ENCODE measurements at places on chromosomes 16 and 17.

DNA sequence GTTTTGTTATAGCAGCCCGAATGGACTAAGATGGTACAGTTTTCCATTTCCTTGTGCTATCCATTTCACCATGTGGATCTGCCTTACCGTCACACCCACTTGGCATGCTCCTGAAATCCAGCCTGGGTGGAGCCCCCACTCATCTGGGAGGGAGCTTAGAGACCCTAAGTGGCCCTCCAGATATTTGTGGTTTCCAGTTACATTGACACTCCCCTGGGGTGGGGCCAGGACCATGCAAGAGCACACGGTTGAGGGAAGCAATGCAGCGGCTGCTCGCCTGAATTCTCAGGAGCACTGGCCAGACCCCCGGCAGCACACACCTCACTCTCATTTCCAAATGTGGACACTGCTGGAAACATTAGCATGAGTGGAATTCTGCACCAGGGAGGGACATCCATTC is 231.1 kb downstream of the UTP18 start:
- no peak for DNase-seq

DNA sequence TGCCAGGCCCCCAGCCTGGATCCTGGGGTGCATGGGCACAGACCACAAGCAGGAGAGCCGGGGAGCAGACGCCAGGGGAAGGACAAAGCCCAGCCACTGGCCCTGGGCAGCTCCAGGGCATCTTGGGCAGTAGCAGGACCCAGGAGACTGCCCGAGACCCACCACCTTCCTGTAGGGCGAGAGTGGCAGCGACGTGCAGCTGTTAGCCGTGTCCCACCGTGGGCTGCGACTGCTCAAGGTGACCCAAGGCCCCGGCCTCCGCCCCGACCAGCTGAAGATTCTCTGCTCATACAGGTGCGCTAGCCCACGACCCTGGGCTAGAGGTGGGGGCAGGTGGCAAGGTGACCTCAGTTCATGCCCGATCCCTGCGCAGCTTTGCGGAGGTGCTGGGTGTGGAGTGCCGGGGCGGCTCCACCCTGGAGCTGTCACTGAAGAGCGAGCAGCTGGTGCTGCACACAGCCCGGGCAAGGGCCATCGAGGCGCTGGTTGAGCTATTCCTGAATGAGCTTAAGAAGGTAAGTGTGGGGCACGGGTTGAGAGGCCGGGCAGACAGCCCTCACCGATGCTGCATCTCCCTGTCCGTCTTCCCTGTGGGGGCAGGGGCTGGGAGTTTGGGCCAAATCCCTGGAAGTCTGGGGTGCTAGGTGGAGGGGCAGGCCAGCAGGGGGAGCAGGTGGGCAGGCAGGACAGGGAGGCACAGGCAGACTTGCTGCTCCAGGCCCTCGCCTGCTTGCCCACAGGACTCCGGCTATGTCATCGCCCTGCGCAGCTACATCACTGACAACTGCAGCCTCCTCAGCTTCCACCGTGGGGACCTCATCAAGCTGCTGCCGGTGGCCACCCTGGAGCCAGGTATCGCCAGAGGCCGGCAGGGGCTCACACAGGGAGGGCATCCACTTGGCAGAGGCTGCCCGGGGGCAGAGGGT is 13.5 kb upstream of the SMIM5 start:
- DNase-seq, result peak; percentile 86

DNA sequence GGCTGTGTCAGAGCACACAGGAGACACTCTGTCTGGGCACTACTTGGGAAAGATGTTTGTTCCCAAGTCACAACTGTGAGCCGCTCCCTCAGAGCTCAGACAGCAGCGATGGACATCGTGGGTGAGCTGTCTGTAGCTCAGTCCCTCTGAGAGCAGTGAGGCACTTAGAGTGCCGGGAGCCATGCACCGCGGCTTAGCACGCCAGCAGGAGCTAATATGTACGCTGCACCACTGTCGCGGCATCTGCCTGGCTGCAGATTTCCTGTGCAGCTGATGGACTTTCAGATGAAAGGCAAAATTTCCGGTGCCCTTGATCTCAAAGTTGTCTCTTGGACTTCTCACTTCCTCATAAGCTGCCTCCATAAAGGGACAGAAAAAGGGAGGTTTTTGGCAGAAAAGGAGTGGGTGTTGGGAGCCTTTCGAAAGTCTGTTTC is 92.8 kb upstream of the ZNF469 start:
- DNase-seq, result no peak

DNA sequence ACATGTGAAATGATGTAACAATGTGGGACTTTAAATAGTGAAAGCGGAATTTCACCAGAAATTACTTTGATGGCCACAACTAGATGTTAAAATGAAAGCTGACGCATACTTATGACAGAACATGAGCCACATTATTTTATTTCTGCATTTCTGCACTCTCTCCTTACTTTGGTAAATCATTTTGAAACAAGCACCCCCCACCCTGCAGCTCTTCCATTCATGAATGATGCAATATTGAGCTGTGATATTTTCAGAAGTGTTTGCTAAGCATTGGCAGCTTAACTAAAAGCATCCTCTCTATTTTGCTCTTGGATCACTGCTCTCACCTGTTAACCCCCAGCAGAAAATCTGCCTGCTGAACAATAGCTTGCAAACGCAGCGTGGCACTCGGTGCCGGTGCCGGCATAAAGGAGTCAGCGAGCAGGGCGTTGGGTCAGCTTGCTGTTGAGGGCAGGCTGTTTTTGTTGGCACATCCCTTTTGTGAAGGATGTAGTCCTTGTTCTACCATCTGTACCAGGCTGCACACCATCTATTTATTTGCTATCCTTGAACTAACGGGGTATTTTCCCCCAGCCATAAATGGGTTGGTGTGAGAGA is 30.8 kb upstream of the CBLN1 start:
- no peak for DNase-seq

- DNase-seq, result no peak
These were observed 37.5 kb upstream of the CCR7 start for GRCh38 chr17:40602445-40603443.

GRCh38 chr17:2090804-2091534 is 36.1 kb downstream of the HIC1 start:
- DNase-seq, result no peak

DNA sequence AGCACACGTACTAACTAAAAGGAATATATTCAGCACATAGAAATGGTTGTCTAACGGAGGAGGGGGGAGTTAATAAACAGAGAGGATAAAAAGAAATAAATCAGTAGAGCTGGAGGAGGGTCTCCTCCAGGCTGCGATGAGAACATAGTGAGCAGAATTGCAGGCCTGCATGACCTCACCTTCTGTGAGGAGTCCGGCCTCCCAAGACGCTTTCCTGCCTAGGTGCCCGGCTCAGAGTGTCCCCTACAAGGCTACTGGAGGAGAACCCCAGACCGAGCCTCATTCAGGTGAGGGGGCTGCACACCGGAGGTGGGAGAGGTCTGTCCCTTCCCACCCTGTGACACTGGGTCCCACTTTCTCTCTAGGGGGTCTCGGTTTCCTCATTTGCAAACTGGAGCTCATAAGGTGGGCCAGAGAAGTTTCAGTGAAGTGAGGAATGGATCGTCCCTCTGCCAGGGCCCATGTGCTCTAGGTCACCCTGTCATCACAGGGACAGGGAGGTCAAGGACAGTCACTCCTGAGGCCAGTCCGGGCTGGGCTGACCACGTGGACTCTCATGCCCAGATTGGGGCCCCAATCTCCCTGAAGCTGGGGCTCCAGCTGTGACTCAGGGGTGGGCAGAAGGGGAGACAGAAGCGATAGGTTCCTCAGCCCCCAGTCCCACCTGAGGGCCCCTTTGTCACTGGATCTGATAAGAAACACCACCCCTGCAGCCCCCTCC is 3.3 kb upstream of the HBM start:
- DNase-seq, result no peak

- no peak for DNase-seq
These were observed 547.6 kb downstream of the WWOX start for GRCh38 chr16:78647019-78647418.

DNA sequence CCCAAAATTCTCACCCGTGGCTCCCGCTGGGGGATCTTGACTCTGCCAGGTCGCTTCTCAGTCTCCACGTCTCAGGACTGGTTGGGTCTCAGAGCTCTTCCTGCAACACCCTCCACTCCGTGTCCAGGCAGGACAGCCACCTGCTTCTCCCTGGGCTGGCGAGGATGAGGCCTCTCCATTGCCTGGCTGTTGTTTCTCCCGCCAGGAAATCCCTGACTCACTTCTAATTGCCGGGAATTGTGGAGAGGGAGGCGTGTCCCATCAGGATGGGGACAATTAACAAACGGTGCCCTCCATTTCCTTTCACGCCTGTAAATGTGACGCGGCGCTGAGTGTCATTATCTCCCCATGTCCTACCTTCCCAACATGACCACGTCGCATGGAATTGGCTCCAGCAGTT is 204.5 kb downstream of the RBFOX3 start:
- no peak for DNase-seq

GRCh38 chr16:48434653-48435317 is 49.6 kb upstream of the SIAH1 start:
- no peak for DNase-seq

DNA sequence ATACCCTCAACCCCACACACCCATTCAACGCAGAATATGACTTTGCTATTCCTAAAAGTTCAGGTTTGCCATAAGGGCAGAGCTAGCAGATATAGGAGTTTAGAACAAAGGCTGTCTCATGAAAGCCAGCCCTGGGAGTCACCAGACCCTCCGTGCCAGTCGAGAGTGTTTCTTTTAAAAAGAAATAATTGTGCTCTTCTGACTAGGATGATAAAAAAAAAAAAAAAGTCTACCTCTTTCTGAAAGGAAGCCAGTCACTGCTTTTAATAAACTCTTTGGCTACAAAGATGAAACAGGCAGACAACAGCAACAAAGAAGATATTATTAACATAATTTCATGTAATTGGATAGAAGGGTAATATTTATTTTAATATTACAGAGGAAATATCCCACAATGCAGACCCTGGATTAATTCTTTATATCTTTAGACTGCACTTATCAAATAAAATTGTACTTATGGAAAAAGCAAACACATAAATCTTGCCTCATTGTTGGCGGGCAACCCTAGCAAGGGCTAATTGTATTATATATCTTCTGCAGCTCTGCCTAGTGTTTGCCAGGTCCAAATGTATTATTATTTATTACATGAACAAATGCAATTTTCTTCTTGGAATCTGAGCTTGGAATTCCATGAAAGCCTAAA is 277.5 kb upstream of the DYNLRB2 start:
- no peak for DNase-seq

GRCh38 chr17:50172130-50172529 is 6.3 kb downstream of the SGCA start:
- DNase-seq, result no peak

DNA sequence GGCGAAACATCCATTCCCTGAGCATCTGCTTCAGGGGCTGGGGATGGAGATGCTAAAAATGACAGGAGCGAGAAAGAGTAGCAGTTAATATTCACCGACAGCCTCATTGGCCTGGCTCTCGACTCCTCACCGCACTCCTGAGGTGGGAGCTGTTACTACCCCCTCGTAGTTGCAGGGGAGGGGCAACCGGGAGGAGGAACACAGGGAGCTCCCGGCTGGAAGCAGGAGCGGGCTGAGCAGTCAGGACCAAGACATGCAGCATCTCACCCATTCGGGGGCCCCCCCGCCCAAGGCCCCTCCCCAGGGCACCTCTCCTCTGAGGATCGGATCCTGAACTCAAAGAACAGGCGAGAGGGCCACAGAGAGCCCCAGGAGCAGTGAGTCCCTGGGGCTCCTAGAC is 4.5 kb upstream of the ACSF3 start:
- DNase-seq, result no peak

GRCh38 chr16:16083421-16084156 is 134.2 kb downstream of the ABCC1 start:
- no peak for DNase-seq

DNA sequence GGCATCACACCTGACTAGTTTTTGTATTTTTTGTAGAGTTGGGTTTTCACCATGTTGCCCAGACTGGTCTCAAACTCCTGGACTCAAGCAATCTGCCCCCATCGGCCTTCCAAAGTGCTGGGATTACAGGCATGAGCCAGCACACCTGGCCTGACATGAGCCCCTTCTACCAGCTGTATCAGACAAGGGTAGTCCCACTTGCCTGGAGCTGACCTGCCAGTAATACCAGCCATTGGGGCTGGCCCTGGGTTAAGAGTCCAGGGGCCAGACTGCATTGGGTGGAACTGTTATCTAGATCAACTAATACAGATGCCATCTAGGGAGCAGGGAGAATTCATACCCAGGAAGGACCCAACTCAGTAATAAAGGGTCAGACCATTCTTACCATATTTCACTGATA is 28.1 kb downstream of the WSB1 start:
- no peak for DNase-seq

GRCh38 chr17:80339118-80339517 is 75.8 kb upstream of the ENDOV start:
- DNase-seq, result no peak

DNA sequence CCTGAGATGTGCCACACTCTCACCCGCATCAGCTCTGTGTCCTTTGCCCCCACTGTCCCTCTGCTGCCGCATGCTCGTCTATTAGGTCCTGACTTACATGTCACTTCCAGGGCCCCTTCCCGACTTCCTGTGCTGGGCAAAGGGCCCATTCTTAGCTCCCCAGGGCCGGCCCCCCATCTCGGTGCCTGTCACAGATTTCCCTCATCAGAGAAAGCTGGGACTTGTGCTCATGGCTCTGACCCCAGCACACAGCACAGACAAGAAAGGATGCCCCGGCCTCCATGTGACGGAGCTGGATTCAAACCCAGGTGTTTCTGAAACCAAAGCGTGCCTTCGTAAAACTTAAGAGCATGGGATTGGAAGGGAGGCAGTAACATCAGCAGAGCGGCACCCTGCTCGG is 5.9 kb upstream of the MAPK7 start:
- DNase-seq, result no peak

- no peak for DNase-seq
These were observed 296.3 kb downstream of the HS3ST4 start for GRCh38 chr16:25988084-25988483.

DNA sequence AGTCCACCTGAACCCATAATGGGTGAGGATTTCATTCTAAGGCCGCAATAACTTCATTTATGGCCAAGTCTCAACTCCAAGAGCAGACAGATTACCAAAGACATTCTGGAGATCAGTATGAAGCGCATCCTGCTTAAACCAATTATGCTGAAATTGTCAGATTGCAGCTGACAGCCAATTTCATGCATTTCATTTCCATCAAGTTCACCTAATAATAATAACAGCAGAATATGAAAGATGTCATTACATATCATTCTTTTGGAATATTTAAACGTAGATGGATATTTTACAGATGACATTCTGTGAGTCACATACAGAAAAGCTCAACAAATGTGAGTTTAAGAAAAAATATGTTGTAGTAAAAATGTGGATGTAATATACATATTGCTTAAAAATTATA is 54.9 kb upstream of the NACA2 start:
- DNase-seq, result no peak

GRCh38 chr17:36994438-36994837 is 45.7 kb downstream of the AATF start:
- no peak for DNase-seq

DNA sequence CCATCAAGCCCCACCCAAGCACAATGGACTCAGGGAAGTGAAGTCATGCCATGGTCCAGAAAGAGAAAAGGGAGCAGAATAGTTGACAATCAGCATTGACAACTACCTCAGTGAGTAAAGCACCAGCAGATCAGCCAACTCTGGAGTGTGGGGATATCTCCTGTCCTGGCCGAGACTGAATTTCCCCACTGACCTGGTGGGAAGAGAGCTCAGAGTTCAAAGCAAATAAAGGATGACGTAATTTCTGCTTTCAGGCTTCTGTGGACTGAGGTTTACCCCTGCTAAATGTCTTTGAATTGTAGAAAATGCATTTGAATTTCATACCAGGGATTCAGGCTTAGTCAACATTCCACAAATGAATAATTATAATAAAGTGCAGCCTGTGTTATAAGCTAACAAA is 152.9 kb downstream of the CBLN1 start:
- no peak for DNase-seq
